ENCODE measurements at places on chromosomes 13 and 19. TPM values are rescaled to one million over a fixed set of nuclear protein-coding genes. Genes with fewer than 3 reads are reported as not detected.

Gene MAP3K10
- total RNA-seq, result 9.3 TPM

Gene FCAR
- total RNA-seq, result not detected

Gene KANK3
- total RNA-seq, result 0.47 TPM

Gene GTF2F1
- 72.7 TPM for total RNA-seq

Gene IGSF23
- total RNA-seq, result not detected

Gene CEACAM3
- not detected for total RNA-seq

Gene ITGBL1
- not detected for total RNA-seq

Gene EFNA2
- total RNA-seq, result not detected

Gene CLIP3
- total RNA-seq, result 0.25 TPM

Gene PEAK3
- not detected for total RNA-seq

Gene SLC10A2
- not detected for total RNA-seq

Gene KCNC3
- 0.56 TPM for total RNA-seq

Gene PNMA8A
- 6.3 TPM for total RNA-seq

- H3K4me1 ChIP-seq, result peaks cover 47% of the 10 kb centered on the region
- H3K27ac ChIP-seq, result peak overlapping the region; percentile 79
- H3K4me3 ChIP-seq, result peak overlapping the region; percentile 82
These were observed 3.2 kb downstream of the ELAVL1 start for GRCh38 chr19:8001995-8002849.

GRCh38 chr13:98512774-98513665 lies 63.9 kb downstream of the STK24 start:
- H3K36me3 ChIP-seq, result peaks cover 78% of the 10 kb centered on the region
- peak overlapping the region; percentile 90 for H3K27ac ChIP-seq
- no peak for DNase-seq
- peaks cover 95% of the 10 kb centered on the region for H3K4me1 ChIP-seq

GRCh38 chr19:29528350-29528945 lies 2.7 kb downstream of the VSTM2B start:
- DNase-seq, result peak; percentile 84
- H3K27ac ChIP-seq, result no peak overlapping the region
- peaks cover 87% of the 10 kb centered on the region for H3K27me3 ChIP-seq
- no peaks in the 10 kb centered on the region for H3K36me3 ChIP-seq

DNA sequence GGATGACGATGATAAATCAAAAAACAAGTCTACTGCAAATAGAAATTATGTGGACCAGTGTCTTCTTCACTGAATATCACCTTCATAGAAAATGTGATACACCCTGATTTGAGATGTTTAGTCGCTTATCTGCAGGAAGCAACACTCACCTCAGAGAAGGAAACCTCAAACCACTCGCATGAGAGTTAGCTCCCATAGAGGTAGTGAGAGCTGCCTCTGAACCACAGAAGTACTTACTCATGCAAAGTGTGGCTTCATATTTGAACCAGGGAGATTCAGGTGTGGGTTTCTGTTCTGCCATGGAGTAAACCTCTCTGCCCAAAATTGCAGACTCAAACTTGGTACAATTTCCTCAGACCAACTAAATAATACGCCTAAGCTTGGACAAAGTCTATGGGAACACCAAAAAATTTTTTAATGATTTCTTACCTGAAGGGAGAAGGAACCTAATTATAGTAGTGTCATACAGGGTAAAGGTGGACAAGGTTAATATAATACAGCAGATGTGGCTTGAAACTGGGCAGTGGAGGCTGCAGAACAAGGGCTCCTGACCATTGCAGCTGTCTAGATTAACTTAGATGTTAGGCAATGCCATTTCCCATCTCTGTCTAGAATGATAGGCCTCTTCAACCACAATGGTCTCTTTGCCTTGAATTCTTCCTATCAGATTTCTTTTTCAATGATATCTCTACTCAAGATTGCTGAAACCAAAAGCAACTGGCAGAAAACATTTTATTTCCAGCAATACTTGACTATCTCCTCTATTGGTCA lies 29.6 kb upstream of the RCBTB2 start:
- no peak overlapping the region for H3K4me3 ChIP-seq
- H3K36me3 ChIP-seq, result no peaks in the 10 kb centered on the region
- peaks cover 30% of the 10 kb centered on the region for H3K4me1 ChIP-seq

GRCh38 chr13:56755181-56755935 lies 385.4 kb upstream of the PRR20A start:
- no peak overlapping the region for H3K27ac ChIP-seq
- no peak overlapping the region for H3K4me3 ChIP-seq
- H3K4me1 ChIP-seq, result no peaks in the 10 kb centered on the region

GRCh38 chr19:47305309-47305751 lies 4.3 kb upstream of the C5AR1 start:
- peaks cover 15% of the 10 kb centered on the region for H3K27me3 ChIP-seq
- H3K36me3 ChIP-seq, result no peaks in the 10 kb centered on the region
- peak; percentile 30 for DNase-seq
- peaks cover 4% of the 10 kb centered on the region for H3K4me1 ChIP-seq
- H3K27ac ChIP-seq, result no peak overlapping the region
- no peak overlapping the region for H3K4me3 ChIP-seq

- H3K4me1 ChIP-seq, result no peaks in the 10 kb centered on the region
- no peak overlapping the region for H3K27ac ChIP-seq
- DNase-seq, result no peak
- no peak overlapping the region for H3K4me3 ChIP-seq
These were observed 28.1 kb upstream of the CLDN10 start for GRCh38 chr13:95524264-95524901.

- DNase-seq, result no peak
- peaks cover 16% of the 10 kb centered on the region for H3K27me3 ChIP-seq
- peaks cover 2% of the 10 kb centered on the region for H3K36me3 ChIP-seq
- H3K27ac ChIP-seq, result no peak overlapping the region
These were observed 56.6 kb downstream of the COL4A1 start for GRCh38 chr13:110250258-110250891.

DNA sequence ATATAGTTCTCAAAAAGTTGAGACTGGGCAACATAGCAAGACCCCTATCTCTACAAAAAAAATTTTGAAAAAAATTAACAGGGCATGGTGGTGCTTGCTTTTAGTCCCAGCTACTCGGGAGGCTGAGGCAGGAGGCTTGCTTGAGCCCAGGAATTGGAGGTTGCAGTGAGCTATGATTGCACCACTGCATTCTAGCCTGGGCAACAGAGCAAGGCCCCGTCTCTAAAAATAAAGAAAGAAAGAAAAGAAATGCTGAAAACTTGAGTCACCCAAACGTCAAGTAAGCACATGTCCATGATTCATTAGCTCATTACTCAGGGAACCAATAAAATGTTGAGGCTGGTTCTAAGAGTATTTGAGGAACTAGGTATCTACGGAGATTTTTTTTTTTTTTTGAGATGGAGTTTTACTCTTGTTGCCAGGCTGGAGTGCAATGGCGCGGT lies 33.9 kb upstream of the SEMA6B start:
- peaks cover 72% of the 10 kb centered on the region for H3K27me3 ChIP-seq
- H3K36me3 ChIP-seq, result no peaks in the 10 kb centered on the region
- no peak overlapping the region for H3K27ac ChIP-seq

- H3K27me3 ChIP-seq, result no peaks in the 10 kb centered on the region
- no peak overlapping the region for H3K27ac ChIP-seq
- no peaks in the 10 kb centered on the region for H3K36me3 ChIP-seq
These were observed 648.0 kb downstream of the DACH1 start for GRCh38 chr13:71218960-71219359.
